ENCODE measurements at places on chromosomes 1 and 21.

GRCh38 chr1:74766579-74766978 is 33.6 kb downstream of the TYW3 start:
- no peak for DNase-seq

GRCh38 chr1:12477936-12478611 is 139.9 kb downstream of the DHRS3 start:
- peak; percentile 99 for DNase-seq

- no peak for DNase-seq
Measured at GRCh38 chr21:31521515-31521914, 138.0 kb upstream of the SOD1 start.

DNA sequence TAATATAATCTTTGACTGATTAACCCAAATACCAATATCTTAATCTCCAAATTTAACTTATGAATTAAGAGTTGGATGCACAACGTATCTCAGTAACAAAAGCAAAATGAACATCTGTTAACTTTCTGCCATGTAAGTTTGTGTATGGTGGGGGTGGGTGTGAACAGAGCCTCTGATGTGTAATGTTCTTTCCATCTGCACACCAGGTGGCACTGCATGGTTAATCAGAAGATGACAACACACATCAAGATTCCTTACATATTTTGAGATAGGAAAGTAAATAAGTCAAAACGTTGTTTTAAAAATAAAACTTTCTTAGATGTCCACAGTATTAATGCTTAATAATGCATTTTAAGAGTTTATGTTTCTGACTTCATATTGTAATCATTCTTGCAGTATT is 251.9 kb downstream of the DPYD start:
- peak; percentile 60 for DNase-seq

- DNase-seq, result no peak
Measured at GRCh38 chr1:165054627-165055026, 301.9 kb downstream of the LMX1A start.

- DNase-seq, result no peak
Measured at GRCh38 chr1:2952371-2952770, 68.9 kb upstream of the ACTRT2 start.

GRCh38 chr1:26526287-26526686 is 3.3 kb upstream of the RPS6KA1 start:
- no peak for DNase-seq

DNA sequence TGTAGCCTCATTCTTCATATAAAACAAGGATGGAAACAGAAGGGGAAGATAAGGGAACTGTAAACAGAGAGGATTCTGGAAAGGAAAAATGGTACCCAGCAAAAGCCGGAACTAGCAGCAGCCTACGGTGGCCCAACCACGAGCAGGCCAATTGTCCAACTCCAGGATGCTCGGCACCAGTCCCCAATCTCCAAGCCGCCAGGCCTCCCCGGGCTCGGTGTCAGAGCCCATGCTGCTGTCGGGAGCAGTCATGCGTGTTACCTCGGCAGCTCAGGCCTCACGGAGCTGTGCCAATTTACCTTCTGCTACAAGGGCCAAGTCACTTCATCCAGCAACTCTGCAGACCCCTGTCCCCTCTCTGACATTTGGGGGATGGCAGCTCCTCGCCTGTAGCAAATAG is 130.8 kb downstream of the ZBTB18 start:
- no peak for DNase-seq

GRCh38 chr1:218317061-218317460 is 28.1 kb upstream of the TGFB2 start:
- DNase-seq, result no peak

- DNase-seq, result no peak
Measured at GRCh38 chr1:226993814-226994585, 53.9 kb downstream of the COQ8A start.

GRCh38 chr1:114003431-114003830 is 24.2 kb downstream of the OLFML3 start:
- no peak for DNase-seq

DNA sequence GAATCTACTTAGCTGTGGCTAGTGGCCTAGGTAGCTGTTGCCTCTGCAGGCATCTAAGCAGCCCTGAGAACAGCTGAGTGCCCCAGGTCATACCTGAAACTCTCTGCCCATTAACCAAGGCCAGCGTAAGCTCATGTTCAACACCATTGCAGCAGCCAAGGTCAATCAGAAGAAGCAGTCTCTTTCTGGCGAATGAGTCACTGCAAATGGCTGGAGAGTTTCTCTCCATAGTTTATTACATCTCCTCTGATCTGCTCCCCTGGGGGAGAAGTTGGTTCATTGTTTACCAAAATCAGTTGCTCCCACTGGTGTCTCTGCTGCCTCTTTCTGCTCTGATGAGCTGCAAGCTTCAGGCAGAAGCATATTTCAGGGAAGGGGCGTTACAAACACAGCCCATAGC is 6.9 kb upstream of the BCL9 start:
- peak; percentile 14 for DNase-seq

Data from fibroblast of upper back skin (primary cell).